ENCODE measurements at places on chromosomes 12 and 14.

GRCh38 chr14:106459971-106460730 is 933.8 kb downstream of the TMEM121 start:
- no peak for DNase-seq

GRCh38 chr14:32039401-32040030 is 37.6 kb upstream of the ARHGAP5 start:
- DNase-seq, result no peak

DNA sequence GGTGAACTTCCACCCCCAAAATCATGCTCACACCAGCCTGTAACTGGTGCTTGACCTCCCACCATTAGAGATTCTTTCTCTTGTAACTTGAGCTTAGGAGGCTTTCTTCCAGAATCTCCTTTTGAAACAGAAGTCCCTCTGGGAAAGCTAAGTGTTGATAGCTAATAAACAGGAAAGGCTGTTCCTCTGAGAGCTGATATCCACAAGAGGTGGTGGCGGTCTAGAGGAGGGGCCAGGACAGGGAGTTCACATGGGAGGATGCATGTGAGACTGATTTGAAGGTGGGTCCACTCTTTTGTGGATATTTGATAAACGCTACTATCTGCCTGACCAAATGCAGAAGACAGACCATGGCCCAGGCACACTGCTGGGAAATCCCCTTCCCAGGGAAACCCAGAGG is 10.2 kb upstream of the PRMT8 start:
- no peak for DNase-seq

- no peak for DNase-seq
These were observed 474.4 kb downstream of the NOVA1 start for GRCh38 chr14:26123459-26123858.

DNA sequence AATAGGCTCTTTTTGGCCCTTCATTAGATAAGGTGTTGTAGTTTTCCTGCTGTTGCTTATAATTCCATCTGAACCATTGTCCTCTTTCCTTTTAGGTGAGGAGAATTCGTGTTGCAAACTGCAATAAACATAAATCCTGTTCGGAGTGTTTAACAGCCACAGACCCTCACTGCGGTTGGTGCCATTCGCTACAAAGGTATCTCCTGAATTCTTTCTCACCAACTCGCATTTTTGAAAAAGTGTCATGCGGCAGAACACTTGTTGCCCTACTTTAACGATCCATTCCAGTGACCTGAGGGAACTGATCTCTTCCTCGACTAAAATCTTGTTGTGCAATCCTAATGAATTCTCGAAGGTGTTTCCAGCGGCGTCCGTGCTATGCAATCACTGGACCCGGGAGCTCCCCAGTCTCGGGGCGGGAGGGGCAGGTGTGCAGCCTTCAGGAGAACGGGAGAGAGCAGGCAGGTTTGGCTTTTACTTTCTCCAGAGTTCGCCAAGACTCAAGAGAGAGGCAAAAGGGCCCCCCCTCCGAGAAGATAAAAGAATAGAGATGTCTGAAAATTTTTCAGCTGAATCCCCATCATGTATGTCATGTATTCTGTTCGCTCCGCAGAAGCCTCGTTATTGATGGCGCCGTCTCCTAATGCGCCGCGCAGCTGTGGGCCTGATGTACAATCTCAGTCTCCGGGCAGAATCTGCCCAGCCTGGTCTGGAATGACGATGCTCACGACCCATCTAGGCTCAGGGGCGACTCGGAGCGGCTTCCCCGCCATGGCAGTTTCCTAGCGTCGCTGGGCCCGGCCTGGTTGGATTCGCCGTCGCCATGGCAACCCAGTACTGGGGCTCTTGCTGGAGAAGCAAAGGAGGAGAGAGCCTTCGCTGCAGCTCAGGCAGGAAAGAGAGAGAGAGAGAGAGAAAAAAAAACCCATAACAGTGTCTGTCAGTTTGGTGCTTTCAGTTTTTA is 38.2 kb downstream of the PLXNC1 start:
- peak; percentile 44 for DNase-seq

DNA sequence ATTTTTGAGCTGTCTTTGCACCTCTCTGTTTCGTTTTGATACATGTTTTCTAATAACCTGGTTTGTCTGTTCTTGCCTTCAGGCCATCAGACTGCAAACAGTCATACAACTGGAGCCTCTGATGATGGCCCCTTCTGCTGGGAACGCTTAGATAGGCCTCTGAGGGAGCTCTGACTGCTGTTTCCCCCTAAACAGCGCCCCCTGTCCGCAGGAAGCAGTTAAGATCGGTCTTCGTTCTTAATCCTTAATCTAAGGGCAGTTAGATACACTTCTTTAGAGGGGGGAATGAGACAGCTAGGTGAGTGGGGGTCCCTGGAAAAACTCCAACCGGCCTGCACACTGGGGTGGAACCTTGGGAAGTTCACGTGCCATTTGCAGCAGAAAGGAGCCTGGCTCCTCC is 1338.8 kb upstream of the SEL1L start:
- DNase-seq, result no peak

GRCh38 chr14:92294506-92294905 is 28.5 kb upstream of the SLC24A4 start:
- DNase-seq, result no peak

DNA sequence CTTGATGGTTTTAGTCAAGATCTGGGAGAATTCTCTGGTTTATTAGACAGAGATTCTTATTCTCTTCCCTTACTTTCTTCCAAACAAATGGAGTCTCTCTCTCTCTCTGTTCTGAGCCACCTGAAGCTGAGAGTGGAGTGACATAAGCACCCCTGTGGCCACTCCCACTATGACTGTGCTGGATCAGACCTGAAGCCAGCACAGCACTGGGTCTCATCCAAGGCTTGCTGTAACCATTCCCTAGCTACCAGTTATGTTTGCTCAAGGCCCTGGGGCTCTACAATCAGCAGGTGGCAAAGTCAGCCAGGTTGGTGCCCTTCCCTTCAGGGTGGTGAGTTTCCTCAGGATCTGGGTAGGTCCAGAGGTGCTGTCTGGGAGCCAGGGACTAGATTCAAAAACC is 568.5 kb downstream of the AACS start:
- DNase-seq, result no peak

GRCh38 chr14:68553311-68553710 is 239.6 kb downstream of the ZFP36L1 start:
- DNase-seq, result no peak

DNA sequence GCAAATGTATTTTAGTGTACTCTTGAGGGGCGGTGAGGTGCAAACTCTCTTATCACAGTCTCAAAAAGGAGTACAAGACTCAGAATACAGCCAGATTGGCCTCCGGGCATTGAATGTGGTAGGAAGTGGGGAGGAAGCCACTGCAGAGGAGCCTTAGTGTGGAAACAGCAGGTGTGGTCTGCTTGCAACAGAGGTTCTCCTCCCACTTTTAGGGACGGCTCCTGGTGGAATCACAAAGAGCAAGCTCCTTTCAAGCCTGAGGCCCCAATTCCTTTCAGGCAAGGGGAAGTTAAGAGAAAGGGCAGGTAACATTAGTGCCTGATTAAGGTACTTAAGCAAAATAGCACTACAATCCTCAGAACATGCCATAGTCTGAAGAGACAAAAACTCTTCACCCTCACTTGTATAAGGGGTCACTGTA is 23.7 kb upstream of the SLC2A3 start:
- DNase-seq, result no peak

- DNase-seq, result no peak
These were observed 26.1 kb upstream of the GZMB start for GRCh38 chr14:24659916-24660570.

DNA sequence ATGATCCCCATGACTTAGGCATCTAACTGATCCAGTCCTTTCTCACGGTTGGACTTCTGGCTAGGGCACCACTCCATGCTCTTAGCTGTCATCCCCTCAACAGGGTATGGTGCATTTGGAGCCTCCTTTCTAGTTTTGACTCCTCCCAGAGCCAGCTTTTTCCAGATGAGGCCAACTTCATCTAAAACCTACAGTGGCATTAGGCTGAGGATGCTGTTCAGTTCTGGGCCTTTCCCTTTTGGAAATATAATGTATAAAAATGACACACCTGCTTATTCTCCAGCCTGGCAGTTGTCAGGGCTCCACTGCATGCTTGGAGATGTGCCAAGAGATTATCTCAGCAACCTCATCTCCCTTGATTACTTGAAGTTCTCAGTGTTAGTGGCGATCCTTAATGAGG is 239.7 kb downstream of the EMP1 start:
- DNase-seq, result no peak

DNA sequence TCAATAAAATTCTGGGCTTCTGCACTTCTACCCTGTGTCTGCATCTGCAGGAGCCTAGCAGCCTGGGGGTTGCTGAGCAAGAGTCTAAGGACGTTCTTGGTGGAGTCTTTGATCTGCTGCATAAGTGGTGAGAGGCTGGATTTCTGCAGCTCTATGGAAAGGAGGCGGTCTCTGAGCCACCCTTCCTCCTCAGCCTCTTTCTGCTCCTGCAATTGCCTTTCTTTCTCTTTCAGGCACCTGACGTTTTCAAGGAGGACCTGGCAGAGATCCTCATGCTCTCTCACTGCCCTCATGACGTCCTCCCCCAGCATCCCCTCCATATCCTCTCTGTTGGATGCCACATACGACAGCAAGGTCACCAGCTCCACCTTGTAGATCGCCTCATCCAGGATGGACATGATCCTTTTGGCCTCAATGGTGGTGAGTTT is 13.6 kb upstream of the TPCN1 start:
- DNase-seq, result no peak

DNA sequence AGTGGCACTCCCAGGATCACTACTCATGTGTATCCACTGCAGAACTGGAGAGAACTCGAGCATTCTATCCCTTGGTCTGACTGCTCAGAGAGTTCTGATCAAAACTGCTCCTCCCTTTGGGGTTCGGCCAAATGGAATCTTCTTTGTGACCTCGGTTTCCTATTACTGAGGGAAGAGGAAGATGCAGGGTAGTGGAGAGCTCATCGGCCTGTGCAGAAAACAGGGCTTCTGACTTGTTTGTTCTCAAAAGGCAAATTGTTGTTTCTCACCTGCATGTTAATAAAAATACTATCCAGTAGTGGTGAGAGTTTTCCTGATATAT is 17.1 kb upstream of the AKAP6 start:
- no peak for DNase-seq

GRCh38 chr12:91732086-91732485 is 413.6 kb downstream of the BTG1 start:
- DNase-seq, result no peak

GRCh38 chr12:62622177-62622576 is 155.6 kb downstream of the MON2 start:
- no peak for DNase-seq

DNA sequence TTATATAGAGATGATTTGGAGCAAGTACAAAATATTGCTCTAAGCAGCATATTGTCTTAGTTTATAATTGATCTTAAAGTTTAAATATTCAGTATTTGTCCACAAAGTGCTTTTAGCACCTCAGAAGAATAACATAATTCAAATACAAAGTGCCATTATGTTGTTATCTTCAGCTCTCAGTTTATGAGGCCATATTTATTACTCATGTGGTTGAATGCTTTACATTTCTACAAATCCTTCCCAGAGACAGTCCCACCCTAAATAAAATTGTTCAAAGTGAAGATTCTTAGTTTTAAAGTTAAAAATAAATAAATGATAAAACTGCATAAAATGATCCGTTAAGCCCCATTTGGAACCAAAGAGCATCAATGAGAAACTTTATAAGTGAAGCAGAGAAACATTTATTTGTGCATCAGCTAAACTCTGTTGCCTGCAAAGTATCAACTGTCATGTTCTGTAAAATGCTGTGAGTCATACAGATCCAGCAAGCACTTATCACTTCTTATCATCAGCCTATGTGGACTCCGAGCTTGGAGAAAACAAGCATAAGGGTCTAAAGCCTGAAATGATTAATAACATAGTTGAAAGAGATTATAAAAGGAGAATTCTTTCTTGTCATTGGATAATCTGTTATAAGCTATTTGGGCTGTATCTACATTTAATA is 218.9 kb downstream of the ADAMTS20 start:
- no peak for DNase-seq

GRCh38 chr12:48119834-48120195 is 651 bp downstream of the PFKM start:
- DNase-seq, result no peak

GRCh38 chr14:38107216-38107631 is 100.5 kb upstream of the SSTR1 start:
- DNase-seq, result no peak

- no peak for DNase-seq
These were observed 3.9 kb upstream of the AMHR2 start for GRCh38 chr12:53419756-53420155.

GRCh38 chr14:59243174-59243573 is 54.7 kb downstream of the DAAM1 start:
- no peak for DNase-seq

DNA sequence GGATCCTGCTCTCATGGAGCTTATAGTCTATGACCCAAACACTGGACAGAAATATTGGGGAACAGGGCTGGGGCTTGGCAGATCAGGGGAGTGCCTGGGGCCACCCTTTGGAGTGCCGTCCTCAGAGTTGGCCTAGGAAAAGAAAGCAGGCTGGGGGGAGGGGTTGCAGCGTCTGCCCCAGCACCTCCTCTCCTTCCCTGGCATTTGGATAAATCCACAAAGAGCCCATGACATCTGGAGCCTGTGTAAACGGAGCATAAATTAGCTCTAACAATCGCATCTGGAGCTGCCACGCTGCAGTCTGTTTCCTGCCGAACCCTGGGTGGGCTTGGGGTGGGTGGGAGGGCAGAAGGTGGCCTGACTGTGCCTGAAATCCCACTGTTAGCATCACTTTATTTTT is 63.8 kb downstream of the MVK start:
- no peak for DNase-seq

DNA sequence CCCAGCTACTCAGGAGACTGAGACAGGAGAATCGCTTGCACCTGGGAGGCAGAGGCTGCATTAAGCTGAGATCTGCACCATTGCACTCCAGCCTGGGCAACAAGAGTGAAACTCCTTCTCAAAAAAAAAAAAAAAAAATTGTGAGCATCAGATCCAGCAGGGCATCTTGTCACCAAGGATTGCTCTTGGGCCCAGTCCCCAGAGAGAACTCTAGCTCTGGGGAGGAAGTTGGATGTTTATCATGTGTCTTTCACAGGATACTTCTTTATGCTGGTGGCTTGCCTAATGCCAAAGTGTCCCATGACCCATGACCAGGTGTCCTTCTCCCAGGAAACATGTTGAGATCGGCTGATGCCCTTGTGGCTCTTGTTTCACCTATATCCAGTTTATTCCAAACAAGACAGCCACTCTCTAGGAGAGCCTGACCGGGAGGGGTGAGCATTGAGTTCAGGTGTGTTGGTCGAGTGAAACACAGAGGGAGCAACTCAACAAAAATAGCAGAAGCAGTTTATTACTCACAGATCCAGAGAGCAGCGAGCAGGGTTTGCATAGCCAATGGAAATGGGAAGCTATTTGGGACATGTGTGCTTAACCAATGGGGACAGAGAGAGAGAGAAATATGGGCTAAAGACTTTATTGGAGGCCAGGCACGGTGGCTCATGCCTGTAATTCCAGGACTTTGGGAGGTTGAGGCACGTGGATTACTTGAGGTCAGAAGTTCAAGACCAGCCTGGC is 6.6 kb upstream of the TCHP start:
- no peak for DNase-seq

DNA sequence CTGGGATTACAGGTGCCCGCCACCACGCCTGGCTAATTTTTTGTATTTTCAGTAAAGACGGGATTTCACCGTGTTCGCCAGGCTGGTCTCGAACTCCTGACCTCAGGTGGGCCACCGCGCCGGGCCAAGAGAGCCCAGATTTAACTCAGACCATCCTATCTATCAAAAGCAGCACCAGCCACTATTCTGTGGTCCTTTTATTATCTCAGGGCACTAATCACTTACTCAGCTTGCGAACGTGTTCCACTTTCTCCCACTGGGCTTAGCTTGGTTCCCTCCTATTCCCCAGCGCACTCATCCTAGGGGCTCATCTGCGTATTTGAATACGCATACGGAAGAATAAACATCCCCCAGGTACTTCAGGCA is 16.2 kb upstream of the AACS start:
- no peak for DNase-seq
